ENCODE measurements at places on chromosomes 4 and X.

DNA sequence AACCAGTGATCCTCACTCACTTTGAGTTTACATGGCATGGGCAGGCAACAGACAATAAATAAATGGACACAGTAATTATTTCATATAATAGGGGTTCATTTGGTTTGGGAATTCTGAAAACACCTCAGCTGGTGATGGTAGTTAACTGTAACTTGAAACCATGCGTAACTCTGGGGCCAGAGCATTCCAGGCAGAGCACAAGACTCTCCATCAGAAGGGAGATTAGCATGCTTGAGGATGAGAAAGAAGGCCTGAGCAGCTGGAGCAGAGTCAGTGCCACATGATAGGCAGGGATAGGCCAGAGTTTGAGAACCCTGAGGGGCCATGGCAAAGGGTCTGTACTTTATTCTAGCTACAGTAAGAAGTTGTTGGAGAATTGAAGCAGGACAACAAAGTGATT lies 56.3 kb upstream of the CXCL8 start:
- DNase-seq = no peak

- DNase-seq = no peak
Observed at GRCh38 chr4:150751648-150752047, 169.7 kb downstream of the MAB21L2 start.

GRCh38 chr4:165556383-165556782 lies 177.6 kb downstream of the CPE start:
- no peak for DNase-seq

DNA sequence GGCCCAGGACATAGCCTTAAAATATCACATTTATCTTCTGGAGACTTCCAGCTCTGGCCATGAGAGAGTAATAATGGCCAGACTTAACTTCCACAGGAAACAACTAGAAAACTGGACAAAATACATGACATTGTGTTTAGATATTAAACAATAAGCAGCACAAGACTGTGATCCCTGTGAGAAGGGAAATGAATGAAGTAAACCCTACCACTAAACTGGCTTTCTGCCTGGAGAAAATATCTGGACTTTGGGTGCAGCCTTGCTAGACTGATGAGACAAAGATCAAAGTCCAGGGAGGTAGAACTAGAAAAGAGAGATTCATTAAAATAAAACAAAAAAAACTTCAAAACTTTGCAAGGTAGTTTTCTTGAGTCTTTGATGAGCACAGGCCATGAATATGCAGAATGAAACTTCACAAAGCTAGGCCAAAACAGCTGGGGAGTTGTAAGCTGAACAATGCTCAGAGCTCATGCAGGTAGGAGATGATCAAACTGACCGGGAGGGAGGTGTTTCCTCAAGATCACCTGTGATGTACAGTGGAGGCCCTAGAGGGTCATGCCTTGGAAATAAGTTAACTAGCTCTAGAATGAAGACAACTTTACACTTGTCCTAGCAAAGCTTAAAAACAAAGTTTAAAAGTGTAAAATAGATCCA lies 147.0 kb upstream of the SH3RF1 start:
- no peak for DNase-seq

DNA sequence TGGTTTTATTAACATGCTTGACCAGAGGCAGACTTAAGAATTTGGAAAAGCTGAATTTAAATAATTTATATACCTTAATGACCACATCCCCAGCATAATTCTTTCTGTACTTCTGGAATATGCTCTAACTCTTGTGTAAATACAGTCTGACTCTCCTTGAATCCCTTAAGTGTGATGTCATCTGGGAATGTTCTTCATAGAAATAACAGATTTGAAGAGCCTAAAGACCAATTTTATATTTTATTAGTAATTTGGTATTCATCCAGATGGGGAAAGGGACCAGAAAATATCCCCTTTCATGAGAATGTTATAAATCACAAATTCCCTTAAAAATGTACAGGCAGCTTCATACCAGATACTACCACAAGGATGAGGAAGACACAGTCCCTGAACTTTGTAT lies 58.3 kb downstream of the KCNIP4 start:
- no peak for DNase-seq

- no peak for DNase-seq
Observed at GRCh38 chrX:39851745-39852455, 245.9 kb downstream of the BCOR start.

Measured in NCI-H2081 treated with DMSO at 0.1 percent for 48 hours (cell line).